ENCODE measurements at places on chromosomes 12 and 14.

- no peak for DNase-seq
Observed at GRCh38 chr14:104243200-104243599, 104.8 kb downstream of the KIF26A start.

GRCh38 chr14:52071675-52072074, 2.8 kb upstream of the NID2 start:
- DNase-seq, result no peak

DNA sequence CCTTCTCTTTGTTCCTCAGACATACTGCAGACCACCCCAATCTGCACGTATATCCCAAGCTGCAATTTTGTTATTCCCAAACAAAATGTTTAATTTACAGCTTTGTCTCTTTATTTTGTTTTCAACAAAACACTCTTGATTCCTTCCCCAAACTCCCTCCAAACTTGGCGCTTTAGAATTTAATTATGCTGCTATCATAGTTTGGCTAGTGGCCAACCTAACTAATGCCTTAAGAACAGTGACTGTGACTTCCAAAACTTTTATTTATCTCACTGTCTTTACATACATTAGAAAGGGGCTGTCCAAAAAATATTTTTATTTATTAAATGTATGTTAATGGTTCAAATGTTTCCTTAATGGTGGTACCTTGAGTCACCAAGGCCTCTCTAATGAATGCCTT, 7.1 kb downstream of the TMBIM4 start:
- no peak for DNase-seq

GRCh38 chr12:2652011-2652400, 142.8 kb upstream of the FKBP4 start:
- DNase-seq, result no peak

GRCh38 chr12:107200394-107200793, 107.0 kb upstream of the CRY1 start:
- DNase-seq, result no peak

Data from vagina (tissue), 2 donors.